Ascending aorta (tissue), 2 donors: ENCODE measurements at places on chromosomes 16 and 17.

- H3K4me1 ChIP-seq, result peaks cover 39% of the 10 kb centered on the region
- peak within 1 kb of the TSS; percentile 83 for H3K4me3 ChIP-seq
- no peaks in the 10 kb centered on the region for H3K36me3 ChIP-seq
- H3K27ac ChIP-seq, result peak within 1 kb of the TSS; percentile 98
- DNase-seq, result peak; percentile 54
These were observed at the start of gene SLC12A4 for GRCh38 chr16:67968400-67969253. SLC12A4 (minus strand) TSS chr16:67968637; CDS start chr16:67968553, 84 bp downstream.

GRCh38 chr17:29905086-29905878 lies 24.7 kb downstream of the SSH2 start:
- H3K4me1 ChIP-seq, result no peaks in the 10 kb centered on the region
- H3K27ac ChIP-seq, result no peak overlapping the region
- H3K36me3 ChIP-seq, result no peaks in the 10 kb centered on the region
- no peak overlapping the region for H3K4me3 ChIP-seq
- no peaks in the 10 kb centered on the region for H3K27me3 ChIP-seq

DNA sequence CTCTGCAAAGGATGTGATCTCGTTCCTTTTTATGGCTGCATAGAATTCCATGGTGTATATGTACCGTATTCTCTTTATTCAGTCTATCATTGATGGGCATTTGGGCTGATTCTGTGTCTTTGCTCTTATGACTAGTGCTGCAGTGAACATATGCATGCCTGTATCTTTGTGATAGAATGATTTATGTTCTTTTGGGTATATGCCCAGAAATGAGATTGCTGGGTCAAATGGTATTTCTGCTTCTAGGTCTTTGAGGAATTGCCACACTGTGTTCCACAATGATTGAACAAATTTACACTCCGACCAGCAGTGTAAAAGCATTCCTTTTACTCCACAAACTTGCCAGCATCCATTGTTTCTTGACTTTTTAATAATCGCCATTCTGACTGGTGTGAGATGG lies 60.2 kb upstream of the ADORA2B start:
- no peak overlapping the region for H3K4me3 ChIP-seq
- no peaks in the 10 kb centered on the region for H3K27me3 ChIP-seq
- H3K27ac ChIP-seq, result no peak overlapping the region

GRCh38 chr17:17849147-17849820 lies 12.5 kb upstream of the SREBF1 start:
- H3K4me3 ChIP-seq, result no peak overlapping the region
- DNase-seq, result peak; percentile 71
- peaks cover 10% of the 10 kb centered on the region for H3K36me3 ChIP-seq
- H3K4me1 ChIP-seq, result peaks cover 9% of the 10 kb centered on the region
- H3K27me3 ChIP-seq, result no peaks in the 10 kb centered on the region

DNA sequence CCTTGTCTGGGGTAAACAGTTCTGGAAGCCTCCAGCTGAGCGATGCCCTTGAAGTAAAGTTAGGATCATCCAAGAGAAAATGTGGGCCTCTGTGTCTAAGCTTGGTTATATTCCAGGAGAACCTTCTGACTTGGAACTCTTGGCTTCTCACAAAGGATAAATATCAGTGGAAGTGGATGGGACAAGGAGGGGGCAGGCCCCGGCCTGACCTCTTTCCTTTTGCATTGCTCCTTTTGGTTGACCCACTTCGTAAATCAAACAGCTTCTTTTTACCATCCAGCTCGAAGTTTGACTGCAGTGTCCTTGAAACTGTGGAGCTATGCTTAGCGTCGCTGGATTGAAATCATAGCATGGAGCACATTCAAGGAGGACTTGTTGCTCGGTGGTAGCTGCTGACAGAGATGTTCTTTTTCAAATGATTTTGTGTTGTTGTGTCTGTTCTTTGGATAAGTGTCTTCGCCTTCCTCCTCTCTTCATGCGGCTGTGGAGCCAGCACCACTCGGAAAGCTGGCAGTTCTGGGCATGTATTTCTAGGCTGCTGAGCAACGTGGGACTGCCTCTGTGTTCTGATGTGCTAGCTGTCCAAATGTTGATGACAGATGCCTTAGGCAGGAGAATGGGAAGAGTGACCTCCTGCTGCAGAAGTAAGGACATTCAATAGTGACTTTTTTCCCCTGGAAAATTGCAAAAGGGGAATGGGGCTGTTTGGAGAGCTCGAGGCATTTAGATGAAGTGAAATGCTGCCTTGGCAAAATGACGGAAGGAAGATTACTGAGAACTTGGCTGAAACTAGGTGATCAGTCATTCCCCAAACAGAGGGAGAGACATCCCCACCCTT lies 4.5 kb downstream of the MINK1 start:
- H3K4me1 ChIP-seq, result peaks cover 9% of the 10 kb centered on the region
- no peaks in the 10 kb centered on the region for H3K27me3 ChIP-seq
- H3K36me3 ChIP-seq, result no peaks in the 10 kb centered on the region
- DNase-seq, result no peak

DNA sequence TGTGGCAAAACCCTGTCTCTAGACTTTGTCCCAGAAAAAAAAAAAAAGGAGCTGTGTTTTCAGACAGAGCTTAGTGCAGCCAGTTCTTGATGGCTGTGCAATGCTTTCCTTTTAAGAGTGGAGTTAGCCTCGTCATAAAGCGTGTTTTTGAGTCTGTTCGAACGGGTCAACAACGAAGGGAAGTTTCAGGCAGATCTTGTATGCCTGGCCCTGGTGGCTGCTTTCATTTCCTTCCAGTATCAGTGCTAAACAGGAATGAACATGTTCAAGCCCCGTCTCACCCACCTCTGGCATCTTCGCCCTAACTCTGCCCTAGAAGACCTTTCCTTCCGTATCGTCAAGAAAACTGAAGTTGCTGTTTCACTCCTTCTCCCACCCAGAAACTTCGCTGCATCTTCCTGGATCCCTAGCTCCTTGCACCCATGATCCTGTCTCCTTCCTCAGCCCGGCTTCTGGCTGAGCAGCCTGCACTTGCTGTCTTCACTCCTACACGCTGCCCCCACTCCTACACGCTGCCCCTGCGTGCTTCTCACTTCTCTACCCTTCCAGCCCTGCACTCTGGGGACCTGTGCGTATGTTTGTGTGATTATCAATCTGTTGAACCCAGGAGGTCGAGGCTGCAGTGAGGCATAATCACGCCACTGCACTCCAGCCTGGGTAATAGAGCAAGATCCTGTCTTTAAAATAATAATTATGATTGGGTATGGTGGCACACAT lies 55.3 kb downstream of the USP10 start:
- no peak overlapping the region for H3K4me3 ChIP-seq
- no peaks in the 10 kb centered on the region for H3K4me1 ChIP-seq
- no peaks in the 10 kb centered on the region for H3K36me3 ChIP-seq
- H3K27me3 ChIP-seq, result no peaks in the 10 kb centered on the region
- H3K27ac ChIP-seq, result no peak overlapping the region

DNA sequence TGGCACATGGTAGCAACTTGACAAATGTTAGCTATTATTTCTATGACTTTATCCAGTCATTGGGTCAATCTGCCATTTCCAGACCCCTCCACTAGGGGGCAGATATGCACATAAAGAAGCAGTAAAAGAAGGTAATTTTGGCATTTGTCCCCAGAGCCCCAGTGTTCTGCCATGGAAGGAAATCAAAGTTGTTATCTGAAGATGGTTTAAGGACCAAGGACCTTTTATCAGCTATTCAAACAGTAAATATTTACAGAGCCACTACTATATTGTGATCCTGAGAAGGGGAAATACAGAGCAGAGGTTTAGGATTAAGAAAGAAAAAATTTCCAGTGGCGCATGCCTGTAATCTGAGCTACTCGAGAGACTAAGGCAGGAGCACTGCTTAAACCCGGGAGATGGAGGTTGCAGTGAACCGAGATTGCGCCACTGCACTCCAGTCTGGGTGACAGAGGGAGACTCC lies 20.0 kb downstream of the TRAF4 start:
- H3K27me3 ChIP-seq, result no peaks in the 10 kb centered on the region
- peak; percentile 91 for DNase-seq
- H3K4me1 ChIP-seq, result no peaks in the 10 kb centered on the region
- H3K4me3 ChIP-seq, result no peak overlapping the region

GRCh38 chr17:61029181-61029580 lies 351.5 kb downstream of the BCAS3 start:
- no peak overlapping the region for H3K4me3 ChIP-seq
- no peaks in the 10 kb centered on the region for H3K27me3 ChIP-seq
- H3K27ac ChIP-seq, result no peak overlapping the region
- no peaks in the 10 kb centered on the region for H3K36me3 ChIP-seq
- H3K4me1 ChIP-seq, result no peaks in the 10 kb centered on the region
- no peak for DNase-seq

- no peak overlapping the region for H3K27ac ChIP-seq
- no peak for DNase-seq
- no peaks in the 10 kb centered on the region for H3K27me3 ChIP-seq
- H3K4me1 ChIP-seq, result no peaks in the 10 kb centered on the region
- no peaks in the 10 kb centered on the region for H3K36me3 ChIP-seq
- no peak overlapping the region for H3K4me3 ChIP-seq
These were observed 18.5 kb upstream of the TMIGD1 start for GRCh38 chr17:30352240-30352814.

GRCh38 chr17:8503807-8504206 lies 68.1 kb downstream of the NDEL1 start:
- H3K36me3 ChIP-seq, result peaks cover 96% of the 10 kb centered on the region
- no peaks in the 10 kb centered on the region for H3K27me3 ChIP-seq
- H3K27ac ChIP-seq, result peak overlapping the region; percentile 69
